ENCODE measurements at places on chromosomes 2 and 18. TPM values are rescaled to one million over a fixed set of nuclear protein-coding genes. Genes with fewer than 3 reads are reported as not detected.

GRCh38 chr18:21833604-21834298, 93.2 kb downstream of the MIB1 start:
- no peak for DNase-seq

AMER3 gene
- total RNA-seq: not detected

- no peak for DNase-seq
Observed at GRCh38 chr2:9877726-9878125, 34.5 kb downstream of the TAF1B start.

ALPI gene
- not detected for total RNA-seq

- DNase-seq: no peak
Observed at GRCh38 chr2:148603562-148603920, 41.0 kb upstream of the EPC2 start.

GRCh38 chr18:13932285-13933025, 17.1 kb upstream of the MC2R start:
- DNase-seq: no peak

GRCh38 chr2:168090366-168091135, 156.8 kb downstream of the STK39 start:
- no peak for DNase-seq

DNA sequence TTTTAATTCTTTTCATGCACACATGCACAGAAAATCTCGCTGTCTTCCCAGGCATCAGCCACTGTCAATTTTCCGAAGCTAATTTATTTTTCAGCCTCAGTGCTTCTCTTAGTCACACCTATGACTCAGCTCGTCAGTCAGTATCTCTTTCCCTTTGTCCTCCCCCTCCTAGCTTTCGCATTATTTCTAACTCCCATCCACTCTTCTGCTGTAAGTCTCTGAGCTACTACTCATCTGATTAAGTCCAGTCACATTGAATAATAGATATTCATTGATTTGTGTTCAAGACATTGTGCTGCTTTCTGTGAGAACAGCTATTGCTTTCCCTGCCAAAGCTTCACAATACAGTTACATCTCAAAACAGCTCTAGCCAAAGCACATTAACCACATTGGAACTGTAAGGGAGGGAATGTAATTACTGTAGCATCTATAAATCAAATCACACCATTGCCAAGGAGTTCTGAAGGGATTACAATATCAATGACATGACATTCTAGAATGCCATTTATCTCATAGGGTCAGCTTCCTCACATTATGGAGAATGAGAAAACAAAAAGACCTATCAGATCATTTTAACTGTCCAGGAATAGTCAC, 89.4 kb downstream of the SCN3A start:
- DNase-seq: no peak

- DNase-seq: no peak
Observed at GRCh38 chr2:1639086-1639858, 105.0 kb downstream of the PXDN start.

All from CD8-positive, alpha-beta memory T cell (primary cell).